Fibroblast of gingiva (primary cell): ENCODE measurements at places on chromosomes 7 and 10.

DNA sequence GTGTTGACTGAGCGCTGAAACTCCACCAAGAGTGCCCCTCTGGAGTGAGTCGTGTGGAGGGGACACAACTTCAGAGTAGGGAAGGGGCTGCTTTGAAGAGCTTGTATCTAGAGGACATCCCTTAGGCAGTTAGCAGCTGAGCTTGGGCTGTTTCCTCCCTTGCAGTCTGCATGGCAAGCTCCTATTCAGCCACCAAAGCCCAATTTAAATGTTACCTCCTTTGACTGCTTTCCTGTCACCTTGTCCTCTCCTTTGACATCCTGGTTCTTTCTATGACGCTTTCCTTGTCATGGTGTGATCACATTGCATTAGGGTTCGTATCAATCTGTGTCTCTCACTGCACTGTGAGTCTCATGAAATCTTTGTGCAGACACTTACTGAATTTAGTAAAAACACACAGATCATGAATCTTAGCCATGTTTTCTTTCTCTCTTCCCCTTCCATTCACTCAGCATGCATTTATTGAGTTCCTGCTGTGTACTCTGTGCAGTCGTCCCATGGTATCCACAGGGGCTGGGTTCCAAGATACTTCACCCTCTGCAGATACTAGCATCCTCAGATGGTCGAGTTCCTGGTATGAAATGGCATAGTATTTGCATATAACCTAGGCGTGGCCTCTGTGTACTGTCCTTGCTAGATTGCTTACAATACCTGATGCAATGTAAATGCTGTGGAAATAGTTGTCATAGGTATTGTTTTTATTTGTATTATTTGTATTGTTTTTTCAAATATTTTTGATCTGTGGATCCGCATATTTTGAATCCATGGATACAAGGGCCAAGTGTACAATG, 228.5 kb downstream of the CCDC3 start:
- no peak for DNase-seq

- peak; percentile 3 for DNase-seq
Observed at GRCh38 chr10:106502641-106503040, 661.9 kb downstream of the SORCS1 start.

GRCh38 chr10:14624600-14624999, 150.1 kb downstream of the FAM107B start:
- DNase-seq = no peak

DNA sequence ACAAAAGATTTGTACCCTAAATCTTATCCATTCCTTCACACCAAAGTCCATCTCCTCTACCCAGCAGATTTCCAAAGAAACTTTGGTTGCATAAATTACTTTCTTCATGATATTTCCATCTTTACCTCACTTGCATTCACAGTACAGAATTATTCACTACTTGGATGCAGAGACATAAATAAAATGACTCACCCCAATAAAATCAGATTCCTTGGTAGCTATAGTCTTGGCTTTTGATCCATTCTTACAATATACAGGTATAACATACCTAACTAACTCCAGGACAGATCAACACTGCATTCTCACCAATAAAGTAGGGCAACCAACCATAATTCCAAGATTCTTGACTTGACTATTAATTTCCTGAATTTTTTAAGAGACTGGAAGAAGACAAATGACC, 815.1 kb downstream of the MAGI2 start:
- no peak for DNase-seq

- no peak for DNase-seq
Observed at GRCh38 chr10:1199897-1200721, 143.9 kb downstream of the WDR37 start.

DNA sequence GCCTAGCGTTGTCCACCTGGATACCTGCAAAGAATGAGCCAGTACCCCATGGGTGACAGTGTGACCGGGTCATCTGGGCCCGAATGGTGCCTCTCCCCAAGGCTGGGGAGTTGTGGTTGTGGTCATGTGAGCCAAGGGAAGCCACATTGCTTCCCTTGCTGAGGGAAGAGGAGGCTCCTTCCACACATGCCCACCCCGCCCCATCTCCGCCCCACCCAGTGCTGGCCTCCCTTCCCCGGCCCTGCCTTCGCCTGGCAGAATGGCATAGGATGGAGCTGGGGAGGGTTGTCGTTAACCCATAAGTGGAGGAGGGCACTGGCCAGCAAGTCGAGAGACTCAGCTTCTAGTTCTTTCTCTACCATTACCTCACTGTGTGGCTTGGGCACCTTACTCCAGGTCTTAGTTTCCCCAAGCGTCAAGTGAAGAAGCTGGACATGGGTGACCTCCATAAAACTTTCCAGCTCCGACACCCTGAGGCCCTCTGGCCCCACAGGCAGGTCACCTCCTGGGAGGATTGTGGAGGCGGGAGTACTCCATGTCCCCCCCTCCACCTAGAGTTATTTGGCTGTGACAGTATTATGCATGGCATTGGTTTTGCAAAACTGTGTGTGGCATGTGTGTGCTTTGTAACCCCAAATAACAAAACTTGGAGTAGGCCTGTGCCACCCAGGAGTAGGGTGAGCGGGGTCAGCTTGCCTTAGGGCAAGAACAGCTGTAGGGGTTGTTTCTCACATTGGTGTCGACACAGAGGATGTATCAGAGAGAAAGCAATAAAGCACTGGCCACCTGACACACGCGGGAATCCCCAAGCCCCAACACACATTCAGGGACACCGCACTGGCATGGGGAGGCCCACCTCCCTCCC, 90.5 kb upstream of the MACROH2A2 start:
- DNase-seq = no peak

DNA sequence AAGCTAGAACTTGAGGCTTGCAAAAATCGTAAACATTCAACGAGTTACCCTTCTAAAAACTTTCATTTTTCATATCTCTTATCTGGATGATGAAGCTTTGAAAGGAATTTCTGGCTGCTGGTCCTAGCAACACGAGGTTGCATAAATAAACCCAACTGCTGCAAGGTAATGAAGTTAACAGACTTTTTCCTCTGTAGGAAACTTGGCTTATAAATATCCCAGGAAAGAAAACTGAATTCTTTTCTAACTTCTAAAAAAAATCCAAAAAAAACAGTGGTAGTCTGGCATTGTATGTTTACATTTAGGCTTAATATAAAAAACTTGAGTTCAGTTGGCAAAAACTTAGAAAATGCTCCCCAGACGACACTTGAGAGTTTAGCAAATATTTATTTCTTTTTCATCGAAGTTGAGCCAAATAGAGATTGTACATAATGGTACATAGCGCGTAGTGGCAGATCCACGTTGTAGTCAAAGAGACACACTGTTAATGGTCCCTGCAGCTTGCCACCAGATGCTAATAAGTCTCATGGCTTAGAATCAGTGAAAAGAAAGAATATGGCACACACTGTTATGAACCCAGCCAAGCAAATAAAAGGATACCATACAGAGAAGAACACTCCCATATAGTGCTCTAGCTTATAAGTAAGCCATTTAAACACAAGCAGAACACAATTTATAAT, 200.3 kb upstream of the PCLO start:
- no peak for DNase-seq

DNA sequence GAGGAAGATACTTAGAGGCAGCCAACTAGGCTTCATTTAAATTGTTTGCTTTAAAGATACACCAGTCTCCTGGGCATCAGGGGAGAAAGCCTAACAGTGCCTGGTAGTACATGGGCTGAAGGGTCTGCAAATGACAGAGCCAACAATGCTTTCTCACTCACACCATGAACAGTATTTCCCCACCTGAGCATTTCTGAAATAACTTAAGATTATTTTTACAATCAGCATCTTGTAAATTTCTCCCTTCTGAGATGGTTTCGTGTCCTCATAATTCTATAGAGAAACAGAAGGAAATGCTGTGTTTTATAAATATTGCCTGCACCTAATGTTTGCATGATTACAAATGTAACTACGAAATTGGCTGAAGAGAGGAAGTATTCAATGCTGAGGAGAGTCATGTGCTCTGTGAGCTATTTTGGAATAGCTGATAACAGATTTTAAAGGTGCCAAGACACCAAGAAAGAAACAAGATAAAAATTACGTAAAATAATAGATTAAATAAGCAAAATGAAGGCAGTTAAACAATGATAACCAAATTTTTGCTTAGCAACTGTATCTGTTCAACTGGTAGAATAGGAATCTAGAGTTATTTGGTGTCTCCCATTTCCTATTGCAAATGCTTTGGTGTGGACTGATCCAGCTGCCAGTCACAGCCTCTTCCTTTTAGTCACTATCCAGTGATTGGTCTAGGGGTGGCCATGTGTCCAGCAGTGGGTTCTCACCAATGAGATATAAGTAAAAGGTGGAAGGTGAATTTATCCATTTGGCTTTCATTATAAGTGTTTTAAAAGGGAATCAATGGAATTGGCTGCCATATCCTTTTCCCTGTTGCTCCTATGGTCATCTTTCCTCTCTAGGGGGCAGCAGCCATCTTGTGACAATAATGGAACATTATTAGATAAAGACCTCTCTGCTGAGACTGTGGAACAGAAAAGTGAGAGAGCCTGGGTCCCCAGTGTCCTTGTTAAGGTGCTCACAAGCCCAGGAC, 167.9 kb upstream of the SLC26A5 start:
- DNase-seq = no peak

- no peak for DNase-seq
Observed at GRCh38 chr7:28807396-28807994, 150.6 kb downstream of the TRIL start.

DNA sequence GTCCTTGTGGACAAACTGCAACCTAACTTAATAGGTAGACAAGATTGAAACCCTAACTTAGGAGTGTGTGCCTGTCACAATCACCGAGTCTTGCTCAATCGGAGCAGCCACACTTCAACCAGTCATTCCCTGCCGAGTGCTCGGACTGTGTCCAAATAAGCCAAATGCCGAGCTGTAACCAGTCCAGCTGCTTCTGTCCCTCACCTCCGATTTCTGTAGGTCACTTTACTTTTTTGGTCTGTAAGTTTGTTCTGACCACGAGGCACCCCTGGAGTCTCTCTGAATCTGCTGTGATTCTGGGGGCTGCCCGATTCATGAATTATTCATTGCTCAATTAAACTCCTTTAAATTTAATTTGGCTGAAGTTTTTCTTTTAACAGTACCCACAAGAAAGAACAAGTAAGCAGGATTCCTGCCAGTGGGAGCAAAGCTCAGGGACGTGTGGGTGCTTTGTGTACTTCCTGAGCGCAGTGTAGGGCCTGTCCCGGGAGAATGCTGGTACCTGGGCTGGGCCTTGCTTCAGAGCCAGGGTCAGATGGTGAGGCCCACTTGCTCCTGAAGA, 140.1 kb downstream of the ACTR3B start:
- peak; percentile 4 for DNase-seq

DNA sequence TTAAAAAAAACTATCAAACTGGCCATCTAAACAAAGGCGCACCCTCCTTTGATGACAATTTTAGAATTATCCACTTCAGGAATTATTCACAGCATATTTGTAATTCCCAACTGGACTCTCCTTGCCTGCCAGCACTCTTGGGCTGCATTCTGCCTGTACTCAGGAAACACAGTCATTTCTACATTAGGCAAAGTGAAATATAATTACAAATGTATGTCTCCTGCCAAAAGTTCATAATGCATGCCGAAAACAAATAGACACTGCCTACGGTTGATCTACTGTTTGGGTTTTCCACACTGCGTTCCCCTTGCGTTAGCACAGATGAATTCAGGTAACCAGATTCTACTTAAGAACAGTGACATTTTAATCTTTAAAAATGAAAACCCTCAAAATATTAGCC, 1.9 kb downstream of the HGF start:
- DNase-seq = peak; percentile 75

DNA sequence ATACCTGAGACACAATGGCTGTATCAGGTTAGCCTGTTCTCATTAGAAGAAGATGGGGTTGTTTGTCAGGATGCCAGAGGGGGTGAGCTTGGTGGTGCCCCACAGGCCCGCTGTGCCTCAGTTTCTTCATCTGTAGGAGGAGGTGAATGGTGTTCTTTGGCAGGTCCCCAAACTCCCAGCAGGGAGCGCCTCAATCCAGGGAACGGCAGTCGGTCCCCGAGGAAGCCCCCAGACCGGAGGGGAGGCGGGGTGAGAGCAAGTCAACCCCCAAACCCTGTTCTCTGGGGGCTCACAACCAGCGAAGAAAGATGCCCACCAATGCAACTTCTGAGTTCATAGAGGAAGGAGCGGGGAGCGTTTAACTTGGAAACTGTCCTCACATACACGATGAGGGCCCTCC, 16.0 kb downstream of the C10orf105 start:
- DNase-seq = no peak

GRCh38 chr7:28378574-28379149, 33.7 kb upstream of the CREB5 start:
- no peak for DNase-seq

- no peak for DNase-seq
Observed at GRCh38 chr7:87223666-87224065, 4.1 kb upstream of the TMEM243 start.

- no peak for DNase-seq
Observed at GRCh38 chr10:127880557-127880956, 12.2 kb downstream of the CLRN3 start.

- no peak for DNase-seq
Observed at GRCh38 chr7:50273870-50274269, 30.6 kb upstream of the IKZF1 start.

GRCh38 chr7:514651-515598, 4.7 kb downstream of the PDGFA start:
- no peak for DNase-seq

DNA sequence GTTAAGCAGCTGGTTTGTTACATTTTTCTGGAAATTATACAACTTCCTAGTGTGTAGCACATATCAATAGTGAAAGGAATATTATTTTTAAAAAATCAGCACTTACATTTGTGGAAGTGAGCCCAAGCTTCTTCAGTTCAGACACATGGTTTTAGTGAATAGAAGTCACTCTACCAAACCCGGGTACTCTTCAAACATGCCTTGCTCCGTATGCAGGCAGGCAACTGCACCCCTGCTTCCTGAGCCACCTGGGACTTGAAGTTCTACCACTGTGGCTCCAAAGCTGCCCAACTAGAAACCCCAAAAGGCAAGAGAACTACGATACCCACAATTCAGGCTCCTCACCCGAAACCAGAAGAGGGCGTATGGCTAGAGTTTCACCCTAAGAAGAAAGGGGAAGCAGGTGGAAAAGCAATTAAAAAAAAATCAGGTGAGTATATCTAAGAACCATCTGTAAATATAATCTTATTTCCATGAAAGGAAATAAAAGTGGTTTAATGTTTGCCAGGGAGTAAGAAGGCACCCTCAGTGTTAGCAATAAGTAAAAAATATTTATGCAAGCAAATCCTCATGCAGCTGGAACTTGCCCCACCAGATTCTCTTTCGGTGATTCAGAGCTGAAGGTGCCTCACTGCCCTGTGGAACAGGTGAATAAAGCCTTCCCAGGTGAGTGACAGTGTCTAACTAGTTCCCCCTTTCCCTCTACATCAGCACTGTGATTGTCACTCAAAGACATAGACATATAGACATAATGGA, at the start of gene MACC1:
Gene MACC1, minus strand, starts transcription at position 192 of the 756 bp plus-strand sequence. CDS start 55,522 bp downstream, outside the sequence.
- DNase-seq = no peak

DNA sequence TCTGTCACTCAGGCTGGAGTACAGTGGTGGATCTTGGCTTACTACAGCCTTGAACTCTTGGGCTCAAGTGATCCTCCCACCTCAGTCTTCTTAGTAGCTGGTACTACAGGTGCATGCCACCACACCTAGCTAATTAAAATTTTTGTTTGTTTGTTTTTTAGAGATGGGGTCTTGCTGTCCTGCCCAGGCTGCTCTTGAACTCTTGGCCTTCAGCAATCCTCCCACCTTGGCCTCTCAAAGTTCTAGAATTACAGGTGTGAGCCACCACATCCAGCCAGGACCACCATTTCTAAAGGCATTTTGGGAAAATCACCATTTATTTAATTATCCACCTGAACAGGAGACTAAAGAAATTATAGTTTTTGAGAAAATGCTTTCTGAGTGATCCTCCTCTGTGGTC, 252.3 kb downstream of the PRPF18 start:
- DNase-seq = no peak

GRCh38 chr10:23457632-23458417, 18.9 kb downstream of the OTUD1 start:
- DNase-seq = no peak

GRCh38 chr7:116692401-116693308, 20.7 kb downstream of the MET start:
- no peak for DNase-seq
